NCI-H187 treated with DMSO at 0.1 percent for 48 hours (cell line): ENCODE measurements at places on chromosomes 4 and X.

GRCh38 chr4:148510211-148510610 lies 68.0 kb upstream of the NR3C2 start:
- DNase-seq = no peak

- no peak for DNase-seq
Observed at GRCh38 chrX:128717635-128718578, 665.7 kb upstream of the ACTRT1 start.

- DNase-seq = no peak
Observed at GRCh38 chr4:122083989-122084388, 68.1 kb upstream of the BLTP1 start.

DNA sequence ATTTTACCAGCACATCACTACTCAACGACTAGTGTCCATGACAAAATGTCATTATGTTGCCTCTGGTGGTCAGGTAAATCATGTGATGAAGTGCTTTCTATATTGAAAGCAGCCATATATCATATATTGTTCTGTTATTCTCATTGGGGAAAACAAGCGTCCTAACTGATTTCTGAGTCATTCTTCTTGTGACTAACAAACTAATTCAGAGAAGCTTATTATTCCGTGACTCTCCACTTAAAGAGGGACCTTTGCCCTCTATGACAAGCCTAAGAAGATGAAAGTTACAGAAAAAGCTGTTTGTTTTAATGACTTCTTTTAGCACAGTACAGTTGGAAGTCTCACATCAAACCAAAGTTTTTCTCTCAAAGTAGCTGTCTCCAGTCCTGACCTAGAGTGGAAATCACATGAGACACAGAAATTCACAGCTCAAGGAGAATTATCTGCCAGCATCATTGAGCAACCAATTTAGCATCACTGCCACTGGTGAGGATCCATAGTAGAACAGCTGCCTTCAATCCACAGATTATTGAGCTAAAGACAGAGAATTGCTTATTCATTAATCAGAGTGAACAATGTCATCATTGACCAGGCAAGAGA lies 36.4 kb downstream of the ASB9 start:
- DNase-seq = no peak

GRCh38 chr4:79489506-79489905 lies 81.5 kb upstream of the GK2 start:
- no peak for DNase-seq

DNA sequence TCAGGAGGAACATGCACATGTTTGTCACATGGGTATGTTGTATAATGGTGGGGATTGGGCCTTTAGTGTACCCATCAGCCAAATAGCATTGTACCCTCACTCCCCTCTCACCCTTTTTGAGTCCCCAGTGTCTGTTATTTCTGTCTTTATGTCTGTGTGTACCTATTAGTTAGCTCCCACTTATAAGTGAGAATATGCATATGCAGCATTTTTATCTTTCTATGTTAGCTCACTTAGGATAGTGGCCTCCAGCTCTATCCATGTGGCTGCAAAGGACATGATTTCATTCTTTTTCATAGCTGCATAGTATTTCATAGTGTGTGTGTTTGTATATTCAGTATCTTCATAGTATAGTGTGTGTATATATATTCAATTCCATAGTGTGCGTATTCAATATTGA lies 64.6 kb downstream of the DCLK2 start:
- DNase-seq = no peak
